ENCODE measurements at places on chromosomes 1 and 21.

DNA sequence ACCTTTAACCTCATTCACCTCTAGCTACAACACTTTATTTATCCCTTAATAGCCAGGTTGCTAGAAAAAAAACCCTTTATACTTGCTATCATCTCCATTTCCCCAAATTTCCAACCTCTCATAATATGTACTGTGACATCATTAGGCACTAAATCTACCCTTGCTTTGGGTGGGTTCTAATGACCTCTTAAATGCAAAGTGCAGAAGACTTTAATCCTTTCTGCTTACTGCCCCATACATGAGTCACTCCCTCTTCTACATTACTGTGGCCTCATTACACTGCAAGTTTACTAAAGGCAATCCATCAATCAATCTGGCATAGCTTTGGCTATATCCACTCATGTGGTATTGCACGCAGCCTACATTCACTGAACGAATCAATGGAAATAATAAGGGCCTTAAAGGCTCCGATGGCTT is 353.3 kb downstream of the SMYD3 start:
- no peak for DNase-seq

- no peak for DNase-seq
These were observed 348.5 kb upstream of the VAMP3 start for GRCh38 chr1:7422561-7422960.

DNA sequence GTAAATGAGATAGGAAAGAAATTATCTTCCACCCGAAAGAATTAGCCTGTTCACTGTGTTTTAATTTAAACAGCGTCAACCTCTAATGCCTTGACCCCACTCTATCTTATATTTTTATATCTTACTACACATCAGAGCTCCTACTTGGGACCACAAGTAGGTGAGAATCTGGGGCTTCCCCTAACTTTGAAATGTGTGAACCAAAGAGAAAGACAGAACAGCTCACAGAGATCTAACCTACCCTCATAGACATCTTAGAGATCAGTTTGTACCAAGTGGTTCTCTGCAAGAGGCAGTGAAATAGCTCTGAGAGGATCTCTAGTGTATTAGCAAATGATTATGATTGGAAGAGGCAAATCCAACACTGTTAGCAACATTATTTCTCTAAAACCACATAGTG is 31.0 kb upstream of the IFI16 start:
- no peak for DNase-seq

- no peak for DNase-seq
These were observed 274.2 kb upstream of the C1orf105 start for GRCh38 chr1:172146141-172146850.

DNA sequence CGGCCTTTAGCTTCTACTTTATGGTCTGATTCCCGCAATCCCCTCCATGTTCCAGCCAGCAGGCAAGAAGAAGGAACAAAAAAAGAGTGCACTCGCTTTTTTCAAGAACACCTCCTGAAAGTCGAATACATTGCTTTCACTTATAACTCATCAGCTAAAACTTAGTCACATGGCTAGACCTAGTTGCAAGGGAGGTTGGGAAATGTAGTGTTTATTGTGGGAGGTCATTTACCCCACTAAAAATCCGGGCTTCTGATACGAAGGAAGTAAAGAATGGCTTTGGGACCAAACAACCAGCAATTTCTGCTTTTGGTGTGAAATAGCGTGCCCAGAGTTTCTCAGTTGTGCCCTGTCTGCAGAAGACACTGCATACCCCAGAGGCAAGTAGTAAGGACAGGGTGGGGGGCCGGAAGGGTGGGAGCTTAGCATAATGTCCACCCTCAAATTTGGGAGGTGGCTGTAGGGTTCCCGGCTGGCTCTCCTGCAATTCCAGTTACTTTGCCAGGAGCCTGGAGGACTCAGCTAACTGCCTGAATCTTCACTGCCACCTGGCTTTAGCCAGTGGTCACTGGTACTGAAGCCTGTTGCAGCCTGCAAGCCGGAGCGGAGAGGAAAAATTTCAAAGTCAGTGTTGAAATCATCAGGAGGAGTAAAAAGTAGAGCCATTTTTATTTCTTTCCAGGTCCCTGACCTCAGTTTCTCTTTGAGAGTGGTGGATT is 57.7 kb upstream of the F3 start:
- no peak for DNase-seq

GRCh38 chr1:109781806-109782205 is 18.1 kb upstream of the EPS8L3 start:
- no peak for DNase-seq

DNA sequence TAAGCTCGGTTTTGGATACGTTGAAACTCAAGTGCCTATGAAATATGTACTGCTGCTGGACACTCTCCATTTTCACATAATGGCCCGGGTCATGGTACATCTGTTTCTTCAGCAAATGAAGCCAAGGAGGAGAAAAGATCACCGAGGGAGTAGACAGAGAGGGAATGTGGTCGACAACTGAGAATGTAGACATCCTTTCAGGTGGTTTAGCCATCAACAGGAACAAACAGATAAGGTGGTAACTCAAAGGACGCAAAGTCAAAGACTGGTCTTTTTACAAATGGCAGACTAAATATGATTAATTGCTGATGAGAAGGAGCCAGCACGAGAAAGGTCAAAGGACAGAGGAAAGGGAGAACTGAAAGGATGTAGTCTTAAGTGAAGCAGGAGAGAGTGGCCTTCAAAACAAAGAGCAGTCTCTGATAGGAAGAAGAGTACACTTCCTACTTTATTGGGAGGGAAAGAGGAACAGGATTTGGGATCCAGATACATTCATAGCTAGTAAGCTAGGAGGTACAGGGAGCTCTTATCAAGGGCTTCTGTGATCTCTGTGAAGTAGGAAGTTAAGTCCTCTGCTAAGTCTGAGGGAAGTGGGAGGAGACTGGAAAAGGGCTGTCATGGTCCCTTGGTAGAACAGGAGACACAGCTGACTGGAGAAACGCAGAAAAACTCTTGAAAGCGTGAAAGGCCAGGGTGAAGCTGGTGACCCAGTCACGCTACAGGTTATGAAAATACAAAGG is 28.3 kb downstream of the NUP133 start:
- DNase-seq = no peak

GRCh38 chr1:161330346-161330745 is 16.2 kb downstream of the SDHC start:
- DNase-seq = no peak
